ENCODE measurements at places on chromosomes 3 and 15.

DNA sequence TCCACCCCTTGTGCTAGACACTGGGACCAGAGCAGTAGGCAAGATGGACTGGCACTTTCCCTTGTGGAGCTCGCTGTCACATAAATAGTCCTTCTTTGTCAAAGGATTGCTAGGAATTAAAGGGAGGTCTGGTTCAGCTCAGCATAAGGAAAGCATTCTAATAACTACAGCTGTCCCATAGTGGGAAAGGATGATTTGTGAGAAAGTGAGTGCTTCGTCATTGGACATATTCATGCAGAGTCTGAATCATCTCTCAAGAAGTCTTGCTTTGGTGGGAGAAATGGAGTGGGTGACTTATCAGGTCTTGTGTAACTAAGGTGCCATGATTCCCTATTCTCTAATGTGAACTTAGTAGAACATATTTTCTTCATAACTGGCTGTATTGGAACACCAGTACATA lies 14.7 kb downstream of the PPARG start:
- no peak for DNase-seq

DNA sequence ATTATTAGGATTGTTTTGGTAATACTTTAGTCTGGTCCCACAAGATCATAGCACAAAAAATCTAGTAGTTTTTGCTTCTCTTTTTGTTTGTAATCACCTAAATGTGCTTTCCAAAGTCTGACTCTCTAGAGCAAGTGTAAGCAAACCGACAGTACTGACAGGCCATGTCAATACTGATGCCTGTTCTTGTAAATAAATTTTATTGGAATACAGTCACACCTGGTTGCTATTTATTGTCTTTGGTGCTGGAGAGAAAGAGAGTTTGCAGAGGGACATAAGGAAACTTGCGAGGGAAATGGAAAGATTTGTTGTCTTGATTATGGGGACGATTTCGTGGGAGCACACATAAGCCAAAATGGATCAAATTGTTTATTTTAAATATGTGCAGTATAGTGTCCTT lies 77.5 kb downstream of the NAALADL2 start:
- DNase-seq = no peak

GRCh38 chr15:65101891-65102708 lies 12.9 kb downstream of the UBAP1L start:
- no peak for DNase-seq

GRCh38 chr3:124601190-124601589 lies 129.1 kb upstream of the UMPS start:
- no peak for DNase-seq

- DNase-seq = no peak
Measured at GRCh38 chr3:176971613-176972174, 225.6 kb downstream of the TBL1XR1 start.

GRCh38 chr3:129378949-129379348 lies 49.5 kb downstream of the EFCAB12 start:
- no peak for DNase-seq

GRCh38 chr15:92665100-92665555 lies 9.6 kb upstream of the FAM174B start:
- DNase-seq = peak; percentile 93
